Lung (tissue), 17 donors: ENCODE measurements at places on chromosomes 5 and 9. TPM values are rescaled to one million over a fixed set of nuclear protein-coding genes. Genes with fewer than 3 reads are reported as not detected.

The NUDT12 gene
- total RNA-seq: 10.1 TPM

The SLC9A3 gene
- 1.3 TPM for total RNA-seq

The ENTREP1 gene
- 20.9 TPM for total RNA-seq

The NEURL1B gene
- total RNA-seq: 17.5 TPM

The ADGRV1 gene
- 39.9 TPM for total RNA-seq

The LHX3 gene
- total RNA-seq: not detected

The ZNF367 gene
- total RNA-seq: 3.1 TPM

The PCDHGA3 gene
- 2.1 TPM for total RNA-seq

The SLC6A7 gene
- 0.06 TPM for total RNA-seq

The SLC27A4 gene
- 6.8 TPM for total RNA-seq

The ZDHHC11B gene
- total RNA-seq: 6.9 TPM

The FOXD4L3 gene
- not detected for total RNA-seq

The CDX1 gene
- 0.25 TPM for total RNA-seq

The SLC23A1 gene
- total RNA-seq: 4.4 TPM

The APBA1 gene
- 8.1 TPM for total RNA-seq

The IL31RA gene
- 0.21 TPM for total RNA-seq

The CDC26 gene
- 19.0 TPM for total RNA-seq

The ANKRD20A1 gene
- total RNA-seq: 0.80 TPM

The PCDHGA5 gene
- total RNA-seq: 9.3 TPM

The GADD45G gene
- total RNA-seq: 36.6 TPM

The GPR150 gene
- 0.28 TPM for total RNA-seq

The CRB2 gene
- 0.34 TPM for total RNA-seq

The GPRIN1 gene
- total RNA-seq: 1.1 TPM

The PDE8B gene
- total RNA-seq: 2.3 TPM

The CFAP90 gene
- 14.2 TPM for total RNA-seq

The LCN15 gene
- not detected for total RNA-seq

The ABCA2 gene
- 13.4 TPM for total RNA-seq

The PAXX gene
- 58.1 TPM for total RNA-seq

The WDR31 gene
- total RNA-seq: 7.0 TPM

The SPINK6 gene
- total RNA-seq: not detected

The SNX2 gene
- total RNA-seq: 102 TPM
